ENCODE measurements at places on chromosomes 7 and 10.
A peak's percentile ranks its signal among the peaks of the same experiment; 100 is the strongest.

DNA sequence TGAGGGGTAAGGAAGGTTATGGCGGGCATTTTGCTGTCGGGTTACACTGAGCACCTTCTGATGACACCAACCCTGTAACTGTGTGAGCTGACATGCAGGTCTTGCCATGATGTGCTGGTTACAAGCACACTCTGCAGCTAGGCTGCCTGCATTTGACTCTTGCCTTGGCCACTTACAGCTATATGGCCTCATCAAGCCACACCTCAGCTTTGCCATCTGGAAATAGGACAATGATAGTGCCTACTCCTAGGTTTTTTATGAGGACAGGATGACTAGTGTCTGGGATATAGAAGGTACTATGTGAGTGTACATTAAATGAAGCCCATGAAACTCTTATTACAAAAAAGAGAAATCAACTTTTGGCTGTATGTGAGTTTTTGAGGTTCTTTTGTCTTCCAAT, 58.0 kb downstream of the AKR1B1 start:
- no peak for DNase-seq

DNA sequence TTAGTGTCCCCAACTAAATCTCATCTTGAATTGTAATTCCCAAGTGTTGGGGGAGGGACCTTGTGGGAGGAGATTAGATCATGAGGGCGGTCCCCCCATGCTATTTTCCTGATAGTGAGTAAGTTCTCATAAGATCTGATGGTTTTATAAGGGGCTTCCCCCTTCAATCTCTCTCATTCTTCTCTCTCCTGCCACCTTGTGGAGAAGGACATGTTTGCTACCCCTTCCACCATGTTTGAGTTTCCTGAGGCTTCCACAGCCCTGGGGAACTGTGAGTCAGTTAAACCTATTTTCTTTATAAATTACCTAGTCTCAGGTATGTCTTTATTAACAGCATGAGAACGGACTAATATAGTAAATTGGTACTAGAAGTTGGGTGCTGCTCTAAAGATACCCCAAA, 365.6 kb downstream of the ANKRD7 start:
- no peak for DNase-seq

- DNase-seq = no peak
These were observed 289.6 kb downstream of the PPP1R3A start for GRCh38 chr7:113628948-113629847.

DNA sequence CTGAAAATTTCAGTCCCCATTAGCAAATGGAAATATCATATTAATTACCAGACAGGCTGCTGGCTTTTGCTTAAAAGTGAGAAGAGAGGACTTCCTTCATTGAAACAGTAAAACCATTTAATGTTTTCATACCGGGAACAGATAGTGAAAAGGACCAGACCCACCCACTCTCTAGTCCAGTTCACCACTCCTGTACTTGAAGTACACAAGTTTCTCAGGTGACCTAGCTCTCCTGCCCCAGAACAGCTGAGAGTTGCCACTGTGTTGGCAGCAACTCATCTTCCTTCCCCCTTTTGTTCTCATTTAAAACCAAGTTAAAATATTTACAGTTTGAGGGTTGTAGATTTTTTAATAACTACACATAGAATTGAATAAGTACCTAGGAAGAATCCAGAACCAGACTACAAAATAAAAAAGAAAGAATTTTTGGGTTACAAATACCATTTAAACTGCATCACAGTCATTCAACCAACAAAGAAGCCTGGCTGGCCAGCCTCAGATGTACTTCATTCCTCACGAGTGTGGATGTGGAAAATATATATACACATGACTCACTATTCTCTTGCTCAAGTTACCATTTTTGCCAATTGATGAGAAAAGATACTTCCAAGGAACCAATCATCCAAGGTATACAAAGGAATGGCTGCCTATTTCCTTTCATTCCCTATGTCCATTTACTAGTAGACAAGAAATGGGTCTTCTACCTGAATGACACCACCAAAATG, 68.1 kb downstream of the VPS41 start:
- peak; percentile 86 for DNase-seq

DNA sequence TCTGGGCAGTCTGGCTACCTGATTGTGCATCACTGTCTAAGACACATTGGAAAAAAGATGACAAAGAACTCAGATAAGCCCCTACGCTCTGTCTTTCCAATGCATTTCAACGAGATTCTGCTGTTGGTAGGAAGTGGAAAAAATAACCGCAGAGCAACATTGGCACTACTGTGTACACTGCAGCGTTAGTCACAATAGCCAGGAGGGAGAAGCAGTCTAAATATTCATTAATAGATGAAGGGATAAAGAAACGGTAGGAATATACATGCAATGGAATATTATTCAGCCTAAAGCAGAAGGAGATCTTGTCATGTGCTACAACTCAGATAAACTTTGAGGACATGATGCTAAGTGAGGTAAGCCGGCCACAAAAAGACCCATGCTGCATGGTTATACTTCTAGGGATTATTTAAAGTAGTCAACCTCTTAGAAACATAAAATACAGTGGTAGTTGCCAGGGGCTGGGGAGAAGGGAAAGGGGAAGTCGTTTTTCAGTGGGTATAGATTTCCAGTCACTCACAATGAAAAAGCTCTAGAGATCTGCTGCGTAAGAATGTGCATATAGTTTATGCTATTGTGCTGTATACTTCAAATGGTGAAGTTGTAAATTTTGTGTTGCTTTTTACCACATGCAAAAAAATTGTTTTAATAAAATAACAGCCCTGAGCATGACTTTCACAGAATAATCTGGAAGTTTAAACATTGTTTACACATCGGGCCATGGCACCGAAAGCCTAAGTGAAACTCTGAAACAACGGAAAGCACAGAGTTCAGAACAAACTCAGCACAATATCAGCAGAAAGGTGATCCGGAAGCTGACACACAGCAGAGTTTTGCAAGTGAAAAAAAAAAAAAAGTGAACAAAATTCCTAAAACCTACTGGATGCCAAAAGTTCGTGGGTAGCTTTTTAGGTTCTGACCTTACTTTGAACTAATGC, 40.1 kb downstream of the ELMO1 start:
- no peak for DNase-seq

GRCh38 chr10:21528236-21529031, 3.0 kb upstream of the SKIDA1 start:
- no peak for DNase-seq

DNA sequence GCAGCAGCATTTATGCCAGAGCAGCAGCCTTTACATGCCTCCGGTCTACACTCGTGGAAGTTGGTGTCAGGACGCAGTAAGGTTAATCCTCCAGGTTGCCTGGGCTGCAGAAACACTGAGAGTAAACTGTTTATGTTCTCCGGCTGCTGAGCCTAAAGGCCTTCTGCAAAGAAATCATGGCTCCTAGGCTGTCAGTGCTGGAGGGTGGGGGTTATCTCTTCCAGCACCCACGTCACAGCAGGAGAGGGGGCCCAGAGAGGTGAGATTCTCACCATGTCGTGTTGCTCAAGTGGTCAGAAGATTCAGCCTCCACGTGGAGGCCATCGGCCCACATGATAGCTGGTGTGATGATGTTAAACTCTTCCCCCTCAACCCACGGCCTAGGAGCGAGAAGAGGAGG, 41.2 kb downstream of the COL13A1 start:
- no peak for DNase-seq
